AG09309 (cell line): ENCODE measurements at places on chromosomes 4 and X.

GRCh38 chr4:3485886-3486540, 22.9 kb downstream of the DOK7 start:
- no peak for DNase-seq

DNA sequence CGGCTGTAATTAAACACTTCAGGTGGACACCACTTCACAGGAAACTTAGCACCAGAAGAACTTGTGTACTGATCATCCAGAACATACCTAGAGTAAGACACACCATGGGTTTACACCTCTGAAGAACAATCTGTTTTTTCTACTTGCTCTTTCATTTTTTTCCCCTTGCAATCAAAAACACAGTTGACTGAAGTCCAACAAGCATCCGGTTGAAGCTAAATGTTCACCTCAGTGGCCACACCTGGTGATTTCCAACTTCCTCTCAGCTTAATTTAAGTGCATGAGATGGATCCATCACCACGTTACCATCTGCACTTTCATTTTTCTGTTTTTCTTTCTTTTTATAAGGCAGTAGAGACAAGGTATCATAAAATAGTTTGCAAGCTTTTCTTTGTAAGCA, 4.9 kb upstream of the TXK start:
- DNase-seq, result no peak

- no peak for DNase-seq
These were observed 17.8 kb downstream of the SCD5 start for GRCh38 chr4:82780752-82781231.

DNA sequence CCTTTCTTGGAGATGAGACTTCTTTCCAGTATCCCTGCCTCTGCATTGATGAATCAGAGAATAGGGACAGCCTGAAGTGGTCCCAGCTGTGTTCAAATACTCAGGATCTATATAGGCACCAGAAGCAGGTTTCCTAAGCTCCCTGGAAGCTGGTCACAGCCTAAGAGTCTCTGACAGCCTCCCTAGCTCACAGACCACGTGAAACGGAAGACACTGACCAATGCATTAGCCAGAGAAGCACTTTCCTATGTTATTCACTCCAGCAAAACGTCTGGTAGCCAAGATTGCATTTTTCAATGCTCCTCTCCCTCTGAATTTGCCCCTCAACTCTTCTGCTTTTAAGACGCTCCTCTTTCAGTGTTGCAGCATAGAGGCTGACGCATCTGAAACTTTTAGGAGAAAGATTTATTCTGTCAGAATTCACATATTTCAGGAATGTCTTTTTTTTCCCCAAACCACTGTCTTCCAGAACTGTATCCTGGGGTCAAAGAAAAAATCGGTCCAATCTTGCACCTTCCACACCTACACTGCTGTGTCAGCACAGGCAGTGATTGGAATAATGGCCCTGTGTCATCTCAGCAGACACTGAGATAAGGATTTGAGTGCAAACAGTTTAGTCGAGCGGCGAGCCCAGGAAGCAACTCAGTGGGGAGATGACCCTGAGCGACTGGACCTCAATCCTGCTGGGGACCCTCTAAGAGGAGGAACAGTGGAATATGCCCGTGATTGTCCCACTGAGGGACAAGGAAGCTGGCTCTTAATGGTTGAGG, 109.4 kb downstream of the SMIM20 start:
- DNase-seq, result no peak

GRCh38 chr4:114025176-114025777, 45.8 kb upstream of the ARSJ start:
- no peak for DNase-seq

DNA sequence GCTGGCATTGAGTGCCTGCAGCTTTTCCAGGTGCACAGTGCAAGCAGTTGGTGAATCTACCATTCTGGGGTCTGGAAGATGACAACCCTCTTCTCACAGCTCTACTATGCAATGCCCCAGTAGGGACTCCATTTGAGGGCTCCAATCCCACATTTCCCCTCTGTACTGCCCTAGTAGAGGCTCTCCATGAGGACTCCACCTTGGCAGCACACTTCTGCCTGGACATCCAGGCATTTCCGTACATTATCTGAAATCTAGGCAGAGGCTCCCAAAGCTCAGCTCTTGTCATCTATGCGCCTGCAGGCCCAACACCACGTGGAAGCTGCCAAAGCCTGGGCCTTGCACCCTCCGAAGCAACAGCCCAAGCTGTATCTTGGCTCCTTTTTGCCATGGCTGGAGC, 8.4 kb upstream of the SMAD1 start:
- no peak for DNase-seq

- peak; percentile 94 for DNase-seq
These were observed at the start of gene TSPYL2 for GRCh38 chrX:53081925-53082772. TSS of gene TSPYL2 (plus strand) at chrX:53082367. CDS start at chrX:53082499, 132 bp downstream.

GRCh38 chrX:154802947-154803346, 2.3 kb downstream of the MPP1 start:
- DNase-seq, result no peak

- no peak for DNase-seq
These were observed 72.8 kb downstream of the PRSS12 start for GRCh38 chr4:118279920-118280432.

GRCh38 chr4:38310446-38311043, 350.3 kb downstream of the PTTG2 start:
- DNase-seq, result no peak

DNA sequence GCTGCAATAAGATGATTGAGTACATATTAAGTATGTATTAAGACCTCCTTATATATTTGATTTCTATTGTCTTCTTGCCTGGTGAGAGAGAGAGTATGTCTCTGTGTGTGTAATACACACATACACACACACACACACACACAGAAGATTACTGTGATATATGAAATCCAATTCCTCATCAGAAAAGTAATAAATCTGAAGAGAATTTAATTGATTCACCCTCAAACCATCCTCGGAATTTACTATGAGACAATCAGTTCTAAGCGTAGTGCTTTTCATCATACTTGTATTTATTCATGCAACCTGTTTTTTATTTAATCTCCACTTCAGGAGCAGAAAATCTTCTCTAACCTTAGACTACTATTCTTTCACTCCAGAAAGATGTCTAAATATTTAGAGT, 62.3 kb upstream of the TLL1 start:
- DNase-seq, result no peak

GRCh38 chr4:145503486-145504072, 21.9 kb downstream of the SMAD1 start:
- no peak for DNase-seq

GRCh38 chrX:1754077-1754476, 139.2 kb downstream of the ASMT start:
- DNase-seq, result peak; percentile 43

- peak; percentile 24 for DNase-seq
These were observed 46.0 kb downstream of the SEPSECS start for GRCh38 chr4:25113915-25114904.

GRCh38 chr4:93299118-93299517, 529.4 kb upstream of the ATOH1 start:
- DNase-seq, result no peak
